ENCODE measurements at places on chromosomes 3 and 15. TPM values are rescaled to one million over a fixed set of nuclear protein-coding genes. Genes with fewer than 3 reads are reported as not detected.

The ANKRD34C gene
- not detected for total RNA-seq

The RHOV gene
- total RNA-seq: not detected

The TM2D3 gene
- 50.5 TPM for total RNA-seq

The CFAP161 gene
- 0.12 TPM for total RNA-seq

The SCG5 gene
- 3.2 TPM for total RNA-seq

The ACTRT3 gene
- total RNA-seq: 3.7 TPM

The GTPBP8 gene
- 38.6 TPM for total RNA-seq
